ENCODE measurements at places on chromosomes 3 and 15.

- DNase-seq, result no peak
Observed at GRCh38 chr3:14549256-14549919, 9.2 kb upstream of the GRIP2 start.

DNA sequence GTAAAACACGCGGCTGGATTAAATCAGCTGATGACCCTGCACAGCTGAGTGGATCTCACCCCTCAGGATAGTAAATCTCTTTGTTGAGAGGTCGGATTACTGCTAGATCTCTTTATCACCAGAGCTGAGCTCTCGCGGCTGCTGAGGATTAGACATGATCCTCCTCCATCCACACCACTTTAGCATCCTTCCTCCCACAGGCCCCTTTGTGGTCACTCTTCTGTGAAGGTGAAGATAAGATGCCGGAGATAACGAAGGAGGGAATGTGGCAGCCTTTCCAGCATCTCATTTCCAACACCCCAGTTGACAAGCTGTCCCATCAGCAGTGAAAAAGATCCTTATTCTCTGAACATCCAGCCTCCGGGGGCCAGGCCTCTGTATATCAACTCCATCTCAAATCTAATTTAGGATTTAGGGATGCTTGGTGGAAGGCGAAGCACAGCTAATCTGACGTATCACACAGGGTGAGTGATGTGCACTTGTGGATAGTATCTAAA lies 47.5 kb upstream of the SELENOK start:
- DNase-seq, result no peak

DNA sequence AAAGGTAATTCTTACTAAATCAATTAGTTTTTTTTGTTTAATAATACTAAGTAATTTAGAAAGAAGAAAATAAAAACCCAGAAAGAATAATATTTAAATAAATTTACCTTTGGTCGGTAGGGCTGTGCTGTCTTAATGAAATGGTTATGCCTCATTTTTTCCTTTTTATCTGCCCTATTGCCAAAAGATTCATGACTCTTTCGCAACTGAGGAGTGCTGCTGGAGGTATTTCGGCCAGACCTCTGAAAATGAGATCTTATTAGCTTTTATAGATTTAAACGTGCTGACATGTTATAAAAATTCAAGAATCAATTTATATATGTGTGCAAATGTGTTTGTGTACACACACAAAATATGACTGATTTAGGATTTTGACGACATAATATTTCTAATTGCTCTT lies 67.1 kb upstream of the USP50 start:
- DNase-seq, result no peak

DNA sequence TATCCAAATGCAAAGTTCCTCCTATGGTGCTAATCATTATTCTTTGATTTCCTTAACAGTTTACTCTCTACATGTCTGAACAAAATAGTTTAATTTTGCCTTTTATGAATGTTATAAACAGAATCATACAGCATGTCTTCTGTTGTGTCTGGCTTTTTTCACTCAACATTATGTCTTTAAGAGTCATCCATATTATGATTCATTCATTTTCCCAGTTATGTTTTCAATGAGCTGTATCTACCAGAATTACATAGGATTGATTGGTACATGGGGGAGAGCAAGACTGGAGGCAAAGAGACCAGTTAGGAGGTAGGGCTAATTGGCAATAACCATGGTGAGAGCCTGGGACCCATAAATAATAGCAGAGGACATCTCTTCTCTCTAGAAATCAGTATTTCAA lies 16.6 kb upstream of the RAP2B start:
- no peak for DNase-seq

- DNase-seq, result no peak
Observed at GRCh38 chr3:58540176-58540858, 3.3 kb upstream of the ACOX2 start.

DNA sequence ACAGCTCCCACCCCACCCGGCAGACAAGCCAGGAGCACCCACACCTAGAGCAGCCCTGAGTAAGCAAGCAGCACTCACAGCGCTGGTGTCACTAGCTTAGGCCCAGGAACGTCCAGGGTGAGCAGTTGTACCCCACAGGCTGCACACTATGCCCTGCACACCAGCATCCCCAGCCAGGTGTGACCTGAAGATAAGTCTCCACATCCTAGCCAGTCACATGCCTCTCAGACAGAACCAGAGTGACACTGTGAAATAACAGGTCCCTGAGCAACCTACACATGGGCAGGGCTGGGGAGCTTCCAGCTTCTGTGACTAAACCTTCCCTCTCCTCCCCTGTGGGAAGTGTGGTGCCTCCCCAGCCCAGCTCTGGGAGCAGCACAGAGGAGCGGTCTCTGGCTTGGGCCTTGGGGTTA lies 253.6 kb downstream of the UACA start:
- DNase-seq, result no peak

- DNase-seq, result no peak
Observed at GRCh38 chr15:58161436-58161930, 23.3 kb downstream of the AQP9 start.

GRCh38 chr3:161449785-161450184 lies 46.8 kb upstream of the OTOL1 start:
- no peak for DNase-seq

GRCh38 chr15:23570486-23570885 lies 5.0 kb downstream of the MKRN3 start:
- DNase-seq, result no peak

GRCh38 chr3:193793123-193793522 lies 200.1 kb downstream of the OPA1 start:
- no peak for DNase-seq

DNA sequence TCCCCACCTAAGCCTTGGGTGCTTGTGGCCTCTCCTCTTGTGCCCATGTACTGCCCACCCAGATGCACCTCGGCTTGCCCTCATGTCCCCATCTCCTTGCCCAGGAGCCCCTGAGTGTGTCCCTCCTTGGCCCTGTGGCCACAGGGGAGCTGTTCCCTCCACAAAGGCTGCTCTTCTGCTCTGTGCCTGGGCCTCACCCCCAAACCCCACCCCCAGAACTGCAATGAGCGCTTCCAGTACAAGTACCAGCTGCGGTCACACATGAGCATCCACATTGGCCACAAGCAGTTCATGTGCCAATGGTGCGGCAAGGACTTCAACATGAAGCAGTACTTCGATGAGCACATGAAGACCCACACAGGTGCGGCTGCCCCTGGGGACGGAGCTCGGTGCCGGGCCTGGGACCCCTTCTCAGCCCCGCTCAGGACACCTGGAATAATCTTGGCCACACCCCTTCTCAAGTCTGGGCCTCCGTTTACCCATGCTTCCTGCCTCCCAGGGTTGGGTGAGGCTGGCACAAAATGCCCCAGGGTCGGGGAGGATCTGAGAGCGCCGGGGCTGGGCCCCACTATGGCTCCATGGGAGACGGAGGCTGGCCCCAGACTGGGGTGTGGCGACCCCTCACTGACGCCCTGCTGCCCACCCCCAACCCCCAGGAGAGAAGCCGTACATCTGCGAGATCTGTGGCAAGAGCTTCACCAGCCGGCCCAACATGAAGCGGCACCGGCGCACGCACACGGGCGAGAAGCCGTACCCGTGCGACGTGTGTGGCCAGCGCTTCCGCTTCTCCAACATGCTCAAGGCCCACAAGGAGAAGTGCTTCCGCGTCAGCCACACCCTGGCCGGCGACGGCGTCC lies 10.3 kb downstream of the ZBTB47 start:
- no peak for DNase-seq

DNA sequence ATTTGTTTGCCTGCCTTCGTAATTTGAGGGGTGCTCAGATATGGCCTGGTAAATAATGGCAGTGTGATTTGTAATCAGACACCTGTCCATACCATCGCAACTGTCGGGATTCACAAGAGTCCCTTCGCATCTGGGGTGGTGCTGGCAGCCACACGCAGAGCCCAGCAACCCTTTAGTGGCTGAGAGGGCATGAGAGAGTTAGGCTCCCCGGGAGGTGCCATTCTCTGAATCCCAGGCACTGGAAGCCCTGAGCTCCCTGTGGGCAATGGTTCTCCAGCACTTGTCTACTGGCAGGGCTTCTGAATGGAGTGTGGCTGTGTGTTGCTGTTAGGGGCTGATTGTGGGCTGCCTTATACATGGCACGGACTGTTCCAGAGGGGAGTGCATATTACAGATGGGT lies 230.1 kb downstream of the EBLN2 start:
- DNase-seq, result no peak

DNA sequence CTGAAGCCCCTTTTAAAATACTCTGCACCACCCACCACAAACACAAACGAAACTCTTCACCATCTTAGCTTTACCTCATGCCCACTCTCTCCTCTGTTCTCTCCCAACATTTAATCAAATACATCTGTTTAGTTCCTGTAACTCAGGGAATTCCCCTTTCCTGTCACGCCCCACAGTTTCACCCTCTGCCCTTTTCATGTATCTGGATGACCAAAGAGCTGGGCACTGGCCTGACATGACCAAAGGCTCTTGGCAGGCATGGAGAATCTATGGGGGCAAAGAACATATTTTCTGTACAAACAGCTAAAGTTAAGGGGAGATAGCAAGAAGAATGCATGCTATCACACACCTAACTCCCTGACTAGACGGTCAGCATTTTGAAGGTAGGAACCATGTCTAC lies 270.0 kb downstream of the TBL1XR1 start:
- DNase-seq, result no peak

DNA sequence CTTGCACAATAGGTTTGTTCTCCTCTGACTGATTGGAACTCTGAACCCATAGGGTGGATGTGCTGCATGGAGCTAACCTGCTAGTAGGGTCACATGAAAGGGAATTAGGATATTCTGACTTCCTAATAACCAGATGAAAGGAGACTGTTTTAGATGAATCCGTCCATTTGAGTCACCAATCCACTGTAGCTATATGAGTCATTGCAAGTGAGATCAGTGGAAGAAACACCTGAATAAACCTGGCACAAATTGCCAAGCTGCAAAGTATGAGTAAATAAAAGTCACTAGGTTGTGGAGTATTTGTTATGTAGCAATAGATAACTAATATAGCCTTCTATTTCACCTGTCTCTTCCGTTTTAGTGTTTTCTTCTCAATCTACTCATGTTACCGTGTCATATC lies 584.4 kb downstream of the PDCD6IP start:
- DNase-seq, result no peak

DNA sequence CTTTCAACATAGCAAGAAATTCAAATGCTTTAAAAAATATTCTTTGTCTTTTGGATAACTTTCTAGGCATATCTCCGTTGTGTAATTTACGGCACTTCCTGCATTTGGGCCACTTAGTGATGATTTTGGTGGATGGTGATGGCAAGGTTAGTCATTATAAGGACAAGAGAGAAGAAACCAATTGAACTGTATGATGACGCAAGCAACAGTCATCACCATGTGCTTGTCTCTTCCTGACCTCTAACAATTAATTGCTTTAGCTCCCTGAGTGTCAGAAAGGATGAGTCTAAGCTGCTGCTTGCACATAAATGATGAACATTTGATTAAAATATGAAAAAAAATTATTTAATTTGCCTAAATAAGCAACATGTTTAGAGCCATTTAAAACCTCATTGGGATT lies 11.3 kb upstream of the P2RY12 start:
- DNase-seq, result no peak

DNA sequence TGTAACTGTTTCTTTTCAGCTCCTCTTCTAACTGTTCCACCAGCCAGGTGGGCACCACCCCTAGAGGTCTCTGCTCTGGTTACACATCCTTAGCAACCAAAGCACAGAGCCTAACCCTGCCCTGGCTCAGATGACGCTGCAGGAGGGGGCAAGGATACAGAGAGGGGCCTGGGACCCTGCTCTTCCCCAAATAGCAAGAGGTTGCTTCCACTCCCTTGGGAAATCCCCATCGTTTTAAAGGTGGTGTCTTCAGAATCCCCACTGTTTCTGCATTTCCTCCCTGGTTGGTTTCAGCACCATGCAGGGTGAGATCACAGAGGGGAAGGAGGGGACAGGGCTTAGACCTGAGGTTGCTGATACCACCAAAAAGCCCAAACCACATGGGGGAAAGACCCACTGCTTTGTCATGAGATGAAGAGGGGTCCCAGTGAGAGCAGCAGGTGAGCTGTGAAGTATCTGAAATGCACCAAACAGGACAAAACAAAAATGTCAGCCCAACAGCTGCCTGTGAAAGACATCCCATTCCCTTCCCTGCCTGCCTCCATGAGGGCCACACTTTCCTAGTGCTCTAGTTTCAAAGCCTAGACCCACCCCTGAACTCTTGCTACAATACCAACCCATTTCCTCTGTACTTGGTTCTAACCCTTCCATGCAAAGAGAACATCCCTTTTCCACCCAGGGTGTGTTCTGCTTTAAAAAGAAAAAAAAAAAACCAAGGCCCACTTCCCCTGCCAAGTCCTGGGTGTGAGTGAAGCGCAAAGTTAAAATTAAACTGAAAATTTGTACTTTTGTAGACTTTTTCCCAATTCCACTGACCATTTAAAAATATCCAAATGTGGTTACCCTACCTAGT lies 29.0 kb downstream of the ANP32A start:
- no peak for DNase-seq

- no peak for DNase-seq
Observed at GRCh38 chr3:29153811-29154210, 127.1 kb upstream of the RBMS3 start.

- DNase-seq, result no peak
Observed at GRCh38 chr15:79036323-79036722, 54.3 kb downstream of the RASGRF1 start.

- no peak for DNase-seq
Observed at GRCh38 chr3:44237161-44237560, 4.5 kb upstream of the TOPAZ1 start.

DNA sequence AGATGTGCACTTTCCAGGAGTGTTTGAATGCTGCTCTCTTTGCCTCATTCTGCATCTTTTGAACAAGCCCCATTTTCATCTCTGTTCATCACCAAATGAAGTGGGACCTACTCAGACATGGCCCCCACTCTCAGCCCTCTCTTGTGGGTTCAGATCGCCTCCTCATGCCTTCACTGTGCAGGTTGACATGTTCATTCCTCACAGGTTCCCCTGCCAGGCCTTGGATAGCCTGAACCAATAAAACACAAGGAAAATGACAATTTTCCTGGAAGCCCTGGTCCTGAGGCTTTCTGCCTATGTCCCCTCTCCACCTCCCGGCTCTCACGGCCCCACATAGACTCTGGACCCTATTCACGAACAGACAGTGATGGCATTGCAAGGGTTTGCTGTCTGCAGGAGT lies 17.7 kb downstream of the KLF15 start:
- no peak for DNase-seq

- DNase-seq, result no peak
Observed at GRCh38 chr3:9779075-9779593, 9.4 kb upstream of the CAMK1 start.

- DNase-seq, result no peak
Observed at GRCh38 chr3:84440291-84440690, 518.5 kb upstream of the CADM2 start.
